ENCODE measurements at places on chromosomes 11 and 22. TPM values are rescaled to one million over a fixed set of nuclear protein-coding genes. Genes with fewer than 3 reads are reported as not detected.

- no peaks in the 10 kb centered on the region for H3K27me3 ChIP-seq
- H3K27ac ChIP-seq: no peak overlapping the region
- H3K36me3 ChIP-seq: no peaks in the 10 kb centered on the region
- no peak for DNase-seq
- no peaks in the 10 kb centered on the region for H3K4me1 ChIP-seq
Observed at GRCh38 chr22:25702571-25703167, 39.3 kb upstream of the MYO18B start.

DNA sequence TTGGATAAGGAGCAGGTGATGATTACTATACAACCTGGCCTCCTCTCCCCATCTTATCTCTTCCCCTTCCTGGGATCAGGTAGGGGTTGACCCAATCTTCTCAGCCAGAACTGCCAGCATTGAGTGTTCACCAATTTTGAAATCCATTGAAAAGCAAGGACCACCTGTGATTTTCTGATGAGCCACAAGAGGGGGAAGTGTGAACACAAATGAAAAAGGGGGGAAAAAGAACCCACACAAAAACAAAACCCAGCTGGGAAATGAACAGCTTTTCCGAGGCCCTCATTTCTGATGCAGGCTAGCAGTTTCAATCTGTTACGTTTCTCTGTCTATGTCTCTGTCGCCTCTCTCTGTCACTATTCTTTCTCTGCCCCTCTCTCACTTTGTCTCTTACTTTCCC is 161.9 kb downstream of the INSC start:
- no peaks in the 10 kb centered on the region for H3K36me3 ChIP-seq
- no peak overlapping the region for H3K27ac ChIP-seq
- no peak overlapping the region for H3K4me3 ChIP-seq
- DNase-seq: no peak
- H3K4me1 ChIP-seq: no peaks in the 10 kb centered on the region

DNA sequence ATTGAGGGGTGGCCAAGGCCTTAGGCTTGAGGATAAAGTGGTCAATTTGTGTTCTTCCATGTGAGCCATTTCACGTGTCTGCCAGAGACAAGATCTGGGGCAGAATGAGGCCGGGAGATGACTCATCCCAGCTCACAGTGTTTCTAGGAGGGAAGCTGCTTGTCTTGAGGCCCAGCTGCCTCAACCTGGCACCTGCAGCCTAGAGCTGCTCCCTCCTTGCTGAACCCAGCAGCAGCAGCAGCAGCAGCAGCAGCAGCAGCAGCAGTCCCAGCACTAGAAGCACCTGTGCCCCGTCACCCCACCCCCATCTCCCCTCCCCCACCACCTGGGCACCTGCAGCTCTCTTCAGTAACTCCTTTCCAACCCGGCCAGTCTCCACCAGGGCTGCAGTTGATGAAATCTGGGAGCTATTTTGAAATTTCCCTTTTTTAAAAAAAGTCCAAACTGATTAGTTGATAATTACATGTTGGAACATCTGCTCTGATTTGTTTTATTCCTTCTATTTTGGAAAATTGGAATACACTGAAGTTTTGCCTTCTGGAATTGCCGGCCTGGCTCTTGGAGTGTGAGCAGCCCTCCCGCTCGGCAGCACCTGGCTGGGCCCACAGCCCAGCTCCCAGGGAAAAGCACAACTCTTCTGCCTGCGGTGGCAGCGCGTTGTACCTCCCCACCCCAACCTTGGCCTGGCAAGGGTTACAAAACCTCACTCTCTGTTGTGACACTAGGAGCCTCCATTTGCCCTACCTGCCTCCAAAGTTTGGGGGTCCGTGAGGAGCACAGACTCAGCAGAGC is 143.5 kb downstream of the NXPE2 start:
- H3K36me3 ChIP-seq: no peaks in the 10 kb centered on the region
- DNase-seq: peak; percentile 8

GRCh38 chr11:63762654-63763495 is 5.7 kb downstream of the ZFTA start:
- H3K4me1 ChIP-seq: peaks cover 19% of the 10 kb centered on the region
- DNase-seq: no peak
- H3K4me3 ChIP-seq: peak overlapping the region; percentile 37
- H3K36me3 ChIP-seq: peaks cover 8% of the 10 kb centered on the region
- H3K27ac ChIP-seq: no peak overlapping the region

DNA sequence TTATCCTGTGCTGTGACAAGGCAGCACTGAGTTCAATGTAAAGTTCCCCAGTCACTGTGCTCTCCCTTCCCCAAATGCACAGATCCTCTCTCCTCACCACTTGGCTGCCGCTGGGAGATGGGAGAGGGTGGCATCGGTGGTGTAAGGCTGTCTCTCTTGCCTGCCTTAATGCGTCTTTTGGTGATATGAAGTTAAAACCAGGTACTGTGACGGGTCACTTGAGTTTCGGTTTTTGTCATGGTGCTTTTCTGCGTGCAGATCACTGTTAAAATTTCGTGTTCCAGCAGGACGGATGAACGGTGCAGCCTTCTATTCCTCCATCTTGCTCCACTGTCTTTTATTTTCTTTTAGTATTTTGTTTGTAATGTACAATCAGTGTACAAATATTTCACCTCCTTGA is 18.6 kb downstream of the GLB1L2 start:
- no peak overlapping the region for H3K4me3 ChIP-seq
- no peaks in the 10 kb centered on the region for H3K27me3 ChIP-seq
- no peak for DNase-seq

The FOLH1 gene
- 0.36 TPM for total RNA-seq

The NRIP3 gene
- 11.6 TPM for total RNA-seq

The ASRGL1 gene
- 2.4 TPM for total RNA-seq

The PHETA2 gene
- 0.12 TPM for total RNA-seq

The LIPT2 gene
- 2.0 TPM for total RNA-seq

- peaks cover 25% of the 10 kb centered on the region for H3K4me1 ChIP-seq
- no peak overlapping the region for H3K4me3 ChIP-seq
- H3K27ac ChIP-seq: no peak overlapping the region
- no peaks in the 10 kb centered on the region for H3K36me3 ChIP-seq
Observed at GRCh38 chr11:125338886-125339811, 156.9 kb downstream of the FEZ1 start.

DNA sequence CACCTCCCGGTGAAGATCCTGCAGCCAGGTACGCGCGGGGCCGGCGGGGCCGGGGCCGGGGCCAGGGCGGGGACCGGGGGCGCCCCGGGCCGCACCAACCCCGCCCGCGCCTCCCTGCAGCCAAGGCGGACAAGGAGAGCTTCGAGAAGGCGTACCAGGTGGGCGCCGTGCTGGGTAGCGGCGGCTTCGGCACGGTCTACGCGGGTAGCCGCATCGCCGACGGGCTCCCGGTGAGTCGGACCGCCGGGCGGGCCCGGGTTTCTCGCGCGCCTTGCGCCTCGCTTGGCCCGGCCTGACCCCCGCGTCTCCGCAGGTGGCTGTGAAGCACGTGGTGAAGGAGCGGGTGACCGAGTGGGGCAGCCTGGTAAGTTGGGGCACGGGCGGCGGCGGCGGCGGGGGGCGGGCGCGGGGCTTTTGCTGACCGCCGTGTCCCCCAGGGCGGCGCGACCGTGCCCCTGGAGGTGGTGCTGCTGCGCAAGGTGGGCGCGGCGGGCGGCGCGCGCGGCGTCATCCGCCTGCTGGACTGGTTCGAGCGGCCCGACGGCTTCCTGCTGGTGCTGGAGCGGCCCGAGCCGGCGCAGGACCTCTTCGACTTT is 531 bp downstream of the PIM3 start:
- peak; percentile 45 for DNase-seq
- H3K4me3 ChIP-seq: peak overlapping the region; percentile 75
- peaks cover 2% of the 10 kb centered on the region for H3K36me3 ChIP-seq
- H3K4me1 ChIP-seq: peaks cover 31% of the 10 kb centered on the region
- no peaks in the 10 kb centered on the region for H3K27me3 ChIP-seq

GRCh38 chr22:28179392-28179791 is 260.3 kb upstream of the PITPNB start:
- no peaks in the 10 kb centered on the region for H3K4me1 ChIP-seq
- no peak overlapping the region for H3K27ac ChIP-seq

DNA sequence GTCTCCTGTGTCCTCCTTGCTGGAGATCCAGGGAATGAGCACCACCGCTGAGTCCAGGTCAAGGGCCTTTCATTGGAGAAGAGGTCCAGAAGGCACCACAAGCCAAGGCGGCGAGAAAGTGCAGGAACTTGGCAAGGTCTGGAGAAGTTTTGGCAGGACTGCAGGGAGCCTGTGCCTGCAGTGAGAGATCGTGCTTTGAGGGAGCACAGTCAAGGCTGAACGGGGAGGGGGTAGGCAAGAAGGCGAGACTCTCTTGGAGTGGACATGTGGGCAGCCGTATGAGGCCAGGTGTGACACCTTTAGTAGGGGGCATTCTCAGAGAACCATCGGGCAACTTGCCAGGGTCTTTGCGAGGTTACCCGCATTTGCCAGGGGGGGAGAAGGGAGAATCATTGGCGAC is 30.5 kb downstream of the LRRC10B start:
- no peaks in the 10 kb centered on the region for H3K36me3 ChIP-seq
- H3K27me3 ChIP-seq: peaks cover 22% of the 10 kb centered on the region
- H3K4me3 ChIP-seq: no peak overlapping the region
- H3K27ac ChIP-seq: no peak overlapping the region
- no peaks in the 10 kb centered on the region for H3K4me1 ChIP-seq
- DNase-seq: no peak

DNA sequence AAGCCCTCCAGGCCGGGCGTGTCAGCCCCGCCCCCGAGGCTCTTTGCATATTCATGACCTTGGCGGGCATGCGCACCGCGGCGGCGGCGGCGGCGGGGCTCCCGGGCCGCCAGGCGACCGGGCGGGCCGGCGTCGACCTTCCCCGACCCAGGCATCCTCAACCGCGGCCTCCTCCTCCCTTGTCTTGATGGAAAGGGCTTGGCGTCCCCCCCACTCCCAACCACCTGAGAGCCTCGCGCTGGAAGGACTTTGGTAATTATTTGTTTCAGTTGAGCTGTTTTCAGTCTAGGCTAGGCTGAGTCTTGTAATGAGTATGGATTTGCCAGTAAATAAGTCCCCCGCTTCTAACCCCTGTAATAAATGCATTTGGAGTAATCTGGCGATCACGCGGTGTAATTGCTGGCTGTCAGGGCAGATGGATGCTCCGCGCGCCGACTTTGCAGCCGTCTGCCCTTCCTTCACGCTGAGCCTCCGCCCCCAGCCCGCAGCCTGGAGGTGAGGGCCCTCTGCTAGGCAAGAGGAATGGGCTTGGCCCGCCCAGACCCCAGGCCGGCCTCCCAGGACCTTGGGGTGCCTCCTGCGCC is 25.2 kb downstream of the FLRT1 start:
- H3K27me3 ChIP-seq: peaks cover 9% of the 10 kb centered on the region
- H3K4me1 ChIP-seq: peaks cover 8% of the 10 kb centered on the region
- peak overlapping the region; percentile 61 for H3K4me3 ChIP-seq
- H3K27ac ChIP-seq: no peak overlapping the region

GRCh38 chr22:48319321-48320047 is 1508.2 kb downstream of the BRD1 start:
- H3K36me3 ChIP-seq: no peaks in the 10 kb centered on the region
- H3K27me3 ChIP-seq: no peaks in the 10 kb centered on the region
- no peak for DNase-seq
- no peak overlapping the region for H3K27ac ChIP-seq

GRCh38 chr11:62560566-62561103 is 13.1 kb downstream of the EEF1G start:
- H3K36me3 ChIP-seq: peaks cover 42% of the 10 kb centered on the region
- DNase-seq: peak; percentile 96
- H3K4me1 ChIP-seq: peaks cover 47% of the 10 kb centered on the region
- no peaks in the 10 kb centered on the region for H3K27me3 ChIP-seq

The UQCC3 gene
- 7.2 TPM for total RNA-seq

DNA sequence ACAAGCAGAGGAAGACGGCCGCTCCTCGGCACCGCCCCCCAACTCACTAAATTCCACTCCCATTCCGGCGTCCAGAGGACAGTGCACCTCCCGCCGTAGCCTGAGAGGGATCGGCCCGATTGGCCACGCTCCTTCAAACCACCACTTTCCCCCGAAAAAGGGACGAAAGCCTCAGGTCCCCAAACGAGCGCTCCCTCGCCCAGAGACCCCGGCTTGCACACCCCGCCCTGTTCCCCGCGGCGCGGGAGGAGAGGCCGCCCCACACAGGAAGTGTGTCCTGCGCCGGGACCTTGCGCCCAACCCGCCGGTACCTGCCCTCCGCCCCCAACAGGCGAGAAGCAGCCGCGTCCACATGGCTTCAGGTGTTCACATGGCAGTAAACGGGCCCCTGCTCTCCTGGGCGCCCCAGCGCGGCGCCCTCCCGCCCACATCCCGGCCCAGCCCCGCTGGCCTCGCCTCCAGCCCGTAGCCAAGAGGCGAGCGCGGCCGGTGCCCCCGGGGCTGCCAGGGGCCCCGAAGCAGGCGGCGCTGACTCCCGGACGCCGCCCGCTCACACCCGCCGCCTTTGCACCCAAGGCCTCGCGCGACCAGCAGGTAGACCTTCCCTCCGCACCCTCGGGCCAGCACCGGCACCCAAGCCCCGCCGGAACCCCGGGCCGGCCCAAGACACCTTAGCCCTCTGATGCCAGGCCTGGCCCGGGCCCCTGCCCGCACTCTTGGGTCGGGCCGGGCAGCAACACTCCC is 849 bp downstream of the TCF20 start:
- peaks cover 7% of the 10 kb centered on the region for H3K4me1 ChIP-seq
- H3K27ac ChIP-seq: peak overlapping the region; percentile 31
- no peaks in the 10 kb centered on the region for H3K27me3 ChIP-seq
- peak overlapping the region; percentile 80 for H3K4me3 ChIP-seq

DNA sequence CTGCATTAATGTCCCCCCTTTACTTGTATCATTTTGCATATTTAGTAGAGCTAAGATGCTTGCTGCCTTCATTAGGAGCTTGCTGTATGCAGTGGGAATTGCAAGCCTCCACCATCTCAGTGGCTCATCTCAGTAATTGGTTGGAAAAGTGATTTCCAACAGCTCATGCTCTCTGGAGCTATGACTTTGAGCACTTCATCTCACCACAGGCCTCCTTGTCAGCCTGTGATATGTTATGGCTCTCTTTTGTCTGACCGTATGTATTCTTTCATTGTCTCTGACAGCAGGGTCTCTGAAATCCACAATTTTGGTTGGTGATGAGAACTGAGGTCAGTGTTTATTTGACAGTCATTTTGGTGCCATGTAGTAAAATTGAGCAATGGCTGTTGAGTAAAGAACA is 345.1 kb downstream of the FAT3 start:
- DNase-seq: no peak
- H3K4me1 ChIP-seq: no peaks in the 10 kb centered on the region
- no peaks in the 10 kb centered on the region for H3K36me3 ChIP-seq
- H3K4me3 ChIP-seq: no peak overlapping the region

The MS4A4A gene
- total RNA-seq: 0.32 TPM

- H3K27ac ChIP-seq: no peak overlapping the region
- H3K27me3 ChIP-seq: no peaks in the 10 kb centered on the region
- H3K4me3 ChIP-seq: no peak overlapping the region
- DNase-seq: no peak
Observed at GRCh38 chr11:30432178-30432577, 109.3 kb downstream of the ARL14EP start.

GRCh38 chr11:70247710-70248072 is 22.8 kb upstream of the PPFIA1 start:
- H3K4me3 ChIP-seq: no peak overlapping the region
- no peak for DNase-seq
- H3K27ac ChIP-seq: no peak overlapping the region
- H3K4me1 ChIP-seq: peaks cover 49% of the 10 kb centered on the region

The ADAMTS8 gene
- 0.20 TPM for total RNA-seq

GRCh38 chr11:35352077-35352888 is 67.1 kb downstream of the SLC1A2 start:
- peak; percentile 85 for DNase-seq
- no peaks in the 10 kb centered on the region for H3K36me3 ChIP-seq
- no peak overlapping the region for H3K4me3 ChIP-seq
- peak overlapping the region; percentile 13 for H3K27ac ChIP-seq
- no peaks in the 10 kb centered on the region for H3K27me3 ChIP-seq

Measured in astrocyte (in vitro differentiated cells and primary cell).